Neural cell (in vitro differentiated cells): ENCODE measurements at places on chromosomes 3 and 15. TPM values are rescaled to one million over a fixed set of nuclear protein-coding genes. Genes with fewer than 3 reads are reported as not detected.

The TERC gene
- polyA plus RNA-seq = not detected in 2 replicates

The HDGFL3 gene
- 251 and 339 TPM in 2 replicates for polyA plus RNA-seq

The DUOXA2 gene
- polyA plus RNA-seq = not detected in 2 replicates

The UNC13C gene
- 2.9 and 4.0 TPM in 2 replicates for polyA plus RNA-seq

The MASP1 gene
- 0.19 and 0.74 TPM in 2 replicates for polyA plus RNA-seq

The CA12 gene
- polyA plus RNA-seq = 0.11 and 0.62 TPM in 2 replicates

The RBM5 gene
- 632 and 695 TPM in 2 replicates for polyA plus RNA-seq

The C3orf85 gene
- polyA plus RNA-seq = not detected in 2 replicates

The STXBP5L gene
- 7.6 and 9.3 TPM in 2 replicates for polyA plus RNA-seq

The FOXB1 gene
- not detected in 2 replicates for polyA plus RNA-seq

The CLDN18 gene
- polyA plus RNA-seq = not detected in 2 replicates

The PRKCD gene
- polyA plus RNA-seq = not detected in 2 replicates

The SLC7A14 gene
- 4.9 and 5.1 TPM in 2 replicates for polyA plus RNA-seq

The REC114 gene
- not detected in 2 replicates for polyA plus RNA-seq

The IQCF6 gene
- polyA plus RNA-seq = not detected in 2 replicates

The CCDC80 gene
- polyA plus RNA-seq = 0.14 and 2.5 TPM in 2 replicates

The TMEM108 gene
- 2.1 and 2.9 TPM in 2 replicates for polyA plus RNA-seq

The IGF1R gene
- polyA plus RNA-seq = 10.9 and 12.3 TPM in 2 replicates

The LRRC28 gene
- polyA plus RNA-seq = 20.4 and 34.6 TPM in 2 replicates

The HESX1 gene
- polyA plus RNA-seq = 1.3 and 4.8 TPM in 2 replicates

The CCNL1 gene
- 186 and 199 TPM in 2 replicates for polyA plus RNA-seq
